ENCODE measurements at places on chromosomes 5 and 9.

GRCh38 chr5:86807046-86808031 is 189.6 kb downstream of the COX7C start:
- no peak for DNase-seq

DNA sequence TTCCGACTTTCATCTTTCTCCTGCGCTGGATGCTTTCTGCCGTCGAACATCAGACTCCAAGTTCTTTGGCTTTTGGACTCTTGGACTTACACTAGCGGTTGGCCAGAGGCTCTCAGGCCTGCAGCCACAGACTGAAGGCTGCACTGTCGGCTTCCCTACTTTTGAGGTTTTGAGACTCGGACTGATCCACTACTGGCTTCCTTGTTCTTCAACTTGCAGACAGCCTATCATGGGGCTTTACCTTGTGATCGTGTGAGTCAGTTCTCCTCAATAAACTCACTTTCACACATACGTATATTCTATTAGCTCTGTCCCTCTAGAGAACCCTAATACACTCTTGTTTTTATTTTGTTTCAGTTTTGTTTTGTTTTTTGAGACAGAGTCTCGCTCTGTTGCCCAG is 10.3 kb downstream of the FKBP15 start:
- DNase-seq = no peak

DNA sequence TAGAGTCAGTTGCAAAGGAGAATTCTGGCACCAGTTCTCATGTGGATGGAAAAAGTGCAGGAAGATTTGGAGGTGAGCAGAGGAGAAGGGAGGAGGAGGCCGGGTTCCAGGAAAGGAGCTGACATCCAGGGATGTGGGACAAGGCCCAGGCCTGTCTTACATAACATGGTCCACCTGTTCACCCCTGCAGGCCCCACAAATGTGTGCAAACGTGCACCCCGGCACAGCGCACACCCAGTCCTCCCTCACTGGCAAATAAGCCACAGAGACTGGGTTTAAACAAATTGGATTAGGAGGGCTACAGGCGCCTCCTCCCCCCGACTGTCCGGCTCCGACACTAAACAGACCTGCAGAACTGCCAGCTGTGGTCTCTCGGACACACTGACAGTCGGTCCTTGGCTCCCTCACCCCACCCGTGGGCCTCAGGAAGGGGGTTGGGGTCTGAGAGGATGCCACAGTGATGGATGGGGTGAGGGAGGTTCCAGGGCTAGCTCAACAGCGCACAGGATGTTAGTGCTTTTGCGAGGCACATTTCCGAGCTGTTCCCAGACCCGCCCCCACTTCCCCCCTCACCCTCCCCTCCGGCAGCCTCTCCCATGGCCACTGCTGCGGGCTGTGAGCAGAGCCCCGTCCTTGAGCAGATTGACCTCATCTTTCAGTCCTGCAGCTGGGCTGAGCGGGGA is 43.4 kb upstream of the IL17B start:
- no peak for DNase-seq

DNA sequence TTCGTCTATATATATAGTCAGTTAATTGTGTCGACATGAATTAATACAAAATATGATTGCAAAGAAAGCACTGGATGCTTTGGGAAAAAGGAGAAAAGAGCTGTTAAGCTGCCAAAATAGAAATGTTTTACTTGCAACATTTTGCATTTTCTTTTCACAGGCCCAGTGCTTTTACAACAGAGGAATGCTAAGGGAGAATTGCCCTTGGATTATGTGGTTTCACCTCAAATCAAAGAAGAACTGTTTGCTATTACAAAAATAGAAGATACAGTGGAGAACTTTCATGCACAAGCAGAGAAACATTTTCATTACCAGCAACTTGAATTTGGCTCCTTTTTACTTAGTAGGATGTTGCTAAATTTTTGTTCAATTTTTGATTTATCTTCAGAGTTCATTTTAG is 76.2 kb downstream of the SLF1 start:
- DNase-seq = no peak

DNA sequence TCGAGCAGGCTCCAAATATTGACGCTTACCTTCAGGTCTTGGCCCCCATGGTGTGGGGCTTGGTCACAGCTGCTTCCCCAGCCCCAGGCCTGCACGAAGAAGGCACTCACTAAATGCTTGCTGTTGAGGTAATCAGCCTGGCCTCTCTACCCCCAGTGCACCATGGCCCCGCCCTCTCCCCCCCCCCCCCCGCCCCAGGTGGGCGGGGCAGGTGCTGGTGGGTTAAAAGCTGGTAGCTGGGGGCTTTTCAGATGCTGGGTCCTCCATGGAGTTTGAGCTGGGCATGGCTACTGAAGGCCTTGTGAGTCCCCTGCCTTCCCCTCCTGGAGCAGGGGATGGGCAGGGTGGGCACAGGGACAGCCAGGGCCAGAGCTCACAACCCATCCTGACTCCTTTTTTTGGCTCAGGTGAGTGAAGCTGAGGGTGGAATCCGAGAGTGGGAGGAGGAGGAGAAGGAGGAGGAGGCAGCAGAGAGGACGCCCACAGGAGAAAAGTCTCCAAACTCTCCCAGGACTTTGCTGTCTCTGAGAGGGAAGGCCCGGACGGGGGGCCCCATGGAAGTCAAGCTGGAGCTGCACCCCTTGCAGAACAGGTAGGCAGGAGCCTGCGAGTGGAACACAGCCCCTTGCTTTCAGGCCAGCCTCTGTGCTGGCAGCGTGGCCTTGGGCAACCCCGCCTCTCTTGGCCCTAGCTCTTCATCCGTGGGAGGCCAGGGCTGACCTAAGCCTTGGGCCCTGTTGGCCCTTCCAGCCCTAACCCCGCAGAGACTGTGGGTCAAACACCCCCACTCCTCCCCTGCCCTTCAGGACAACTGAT is 4.4 kb upstream of the TSPAN17 start:
- DNase-seq = no peak
